BJ (cell line): ENCODE measurements at places on chromosomes 13 and 19. TPM values are rescaled to one million over a fixed set of nuclear protein-coding genes. Genes with fewer than 3 reads are reported as not detected.

DNA sequence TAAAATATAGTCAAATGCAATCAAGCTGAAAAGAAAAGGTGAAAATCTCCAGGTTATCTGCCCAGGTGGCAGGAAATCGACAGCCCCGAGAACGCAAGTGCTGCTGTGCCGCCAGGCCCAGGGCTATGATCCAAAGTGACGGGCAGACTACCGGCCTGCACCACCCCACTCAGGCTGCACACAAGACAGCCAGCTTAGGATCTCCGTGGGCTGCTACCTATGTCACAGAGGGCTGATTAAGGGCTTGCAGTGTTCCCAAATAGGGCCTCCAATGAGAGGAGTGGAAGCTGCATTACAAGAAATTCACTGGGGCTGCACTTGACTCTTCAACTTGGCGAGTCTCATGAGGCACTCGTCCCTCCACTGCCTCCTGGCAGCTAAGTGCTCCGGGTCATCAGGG, 121.8 kb downstream of the CRYL1 start:
- DNase-seq, result no peak

- no peak for DNase-seq
These were observed 2.9 kb downstream of the FUT5 start for GRCh38 chr19:5867201-5868136.

DNA sequence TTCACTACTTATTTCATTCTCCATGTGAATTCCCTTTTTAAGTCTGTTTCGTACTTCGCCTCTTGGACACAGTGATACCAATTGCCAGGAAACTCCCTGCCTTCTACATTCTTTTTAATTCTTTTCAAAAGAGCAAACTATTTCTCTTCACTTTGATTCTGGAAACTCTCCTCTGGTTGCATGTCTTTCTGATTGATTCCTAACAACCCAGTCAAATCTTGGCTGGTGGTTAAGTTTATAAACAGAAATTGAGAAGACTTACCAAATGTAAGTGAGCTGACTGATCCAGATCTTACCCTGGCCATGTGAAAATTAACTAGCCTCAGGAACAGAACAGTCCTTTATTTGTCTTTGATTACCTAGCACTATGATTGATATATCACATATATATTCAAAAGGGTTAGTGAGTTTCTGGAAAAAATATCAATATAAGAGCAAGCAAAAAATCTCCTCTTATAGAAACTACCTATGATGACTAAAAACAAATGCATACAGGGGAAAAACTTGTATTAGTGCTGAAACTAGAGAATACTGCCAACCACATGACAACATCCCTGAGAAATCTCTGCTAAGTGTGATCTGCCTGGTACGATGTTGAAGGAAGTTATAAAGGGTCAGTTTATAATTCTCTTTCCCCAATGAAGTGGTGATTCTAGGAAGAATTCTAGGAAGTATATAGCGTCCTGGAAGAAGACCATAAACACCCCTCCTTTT, 152.6 kb upstream of the HTR2A start:
- no peak for DNase-seq

DNA sequence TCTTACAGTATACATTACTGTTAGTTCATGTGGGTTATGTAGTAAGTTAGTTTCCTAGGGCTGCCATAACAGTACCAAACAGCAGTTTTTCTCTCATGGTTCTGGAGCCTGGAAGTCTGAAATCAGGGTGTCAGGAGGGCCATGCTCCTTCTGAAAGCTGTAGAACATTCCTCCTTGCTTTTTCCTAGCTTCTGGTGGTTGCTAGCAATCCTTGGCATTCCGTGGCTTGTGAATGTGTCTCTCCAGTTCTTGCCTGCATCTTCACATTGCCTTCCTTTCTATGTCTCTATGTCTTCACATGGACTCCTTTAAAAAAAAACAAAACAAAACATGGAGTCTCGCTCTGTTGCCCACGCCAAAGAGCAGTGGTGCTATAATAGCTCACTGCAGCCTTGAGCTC, 95.4 kb downstream of the WDFY2 start:
- no peak for DNase-seq

DNA sequence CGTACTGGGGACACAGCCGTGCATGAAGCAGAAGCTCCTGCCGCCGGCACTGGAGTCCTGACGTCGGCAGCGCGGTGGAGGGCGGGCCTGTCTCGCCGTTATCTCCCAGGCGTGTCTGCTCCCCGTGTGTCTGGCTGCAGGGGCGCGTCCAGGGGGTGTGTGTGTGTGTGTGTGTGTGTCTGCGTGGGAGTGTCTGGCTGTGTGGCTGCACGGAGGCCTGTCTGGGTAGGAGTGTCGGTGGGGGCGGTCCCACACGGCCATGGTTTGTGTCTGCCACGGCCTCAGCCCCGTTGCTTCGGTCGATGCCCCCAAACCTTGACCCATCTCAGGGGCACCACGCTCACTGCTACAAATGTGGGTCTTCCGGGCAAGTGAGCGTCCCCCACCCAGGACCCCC, 18.3 kb downstream of the ARID3A start:
- no peak for DNase-seq

GRCh38 chr19:50928831-50929230, 17.6 kb upstream of the KLK4 start:
- DNase-seq, result no peak

GRCh38 chr19:55535173-55535964, 1.6 kb downstream of the SBK2 start:
- DNase-seq, result no peak

DNA sequence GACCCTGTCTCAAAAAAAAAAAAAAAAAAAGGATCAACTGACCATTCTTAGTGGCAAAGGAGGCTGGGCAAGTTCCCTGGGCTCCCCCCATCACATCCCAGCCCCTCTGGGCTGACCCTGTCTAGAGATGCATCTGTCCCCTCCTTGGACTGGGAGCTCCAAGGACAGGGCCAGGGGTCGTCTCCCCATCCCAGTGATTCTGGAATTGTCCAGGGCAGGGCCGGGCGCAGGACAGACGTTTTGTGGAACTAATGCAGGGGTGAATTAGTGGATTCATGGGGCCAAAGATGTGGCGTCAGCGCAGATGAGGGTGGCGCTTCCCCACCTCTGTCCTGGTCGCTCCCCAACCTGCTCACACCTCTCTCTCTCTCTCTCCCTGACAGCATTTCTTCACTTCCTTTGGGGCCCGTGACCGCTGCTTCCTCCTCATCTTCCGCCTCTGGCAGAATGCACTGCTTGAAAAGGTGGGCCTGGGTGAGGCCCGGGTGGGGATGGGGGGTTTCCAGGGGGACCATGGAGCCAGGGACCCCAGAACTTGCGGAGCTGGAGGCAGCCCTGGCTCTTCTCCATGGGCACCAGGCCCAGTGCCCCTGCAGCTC, 11.1 kb downstream of the GRAMD1A start:
- DNase-seq, result no peak

DNA sequence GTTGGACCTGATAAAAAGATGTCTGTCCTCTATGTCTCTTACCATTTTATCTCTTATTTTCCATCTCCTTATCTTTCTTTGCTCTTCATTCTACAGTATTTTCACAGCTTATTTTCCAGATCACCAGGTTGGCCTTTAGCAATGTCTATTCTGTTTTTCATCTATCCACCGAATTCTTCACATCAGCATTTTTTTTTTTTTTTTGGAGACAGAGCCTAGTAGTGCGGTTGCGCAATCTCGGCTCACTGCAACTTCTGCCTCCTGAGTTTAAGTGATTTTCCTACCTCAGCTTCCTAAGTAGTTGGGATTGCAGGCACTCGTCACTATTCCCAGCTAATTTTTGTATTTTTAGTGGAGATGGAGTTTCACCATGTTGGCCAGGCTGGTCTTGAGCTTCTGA, 49.0 kb downstream of the DNAJC15 start:
- DNase-seq, result no peak

DNA sequence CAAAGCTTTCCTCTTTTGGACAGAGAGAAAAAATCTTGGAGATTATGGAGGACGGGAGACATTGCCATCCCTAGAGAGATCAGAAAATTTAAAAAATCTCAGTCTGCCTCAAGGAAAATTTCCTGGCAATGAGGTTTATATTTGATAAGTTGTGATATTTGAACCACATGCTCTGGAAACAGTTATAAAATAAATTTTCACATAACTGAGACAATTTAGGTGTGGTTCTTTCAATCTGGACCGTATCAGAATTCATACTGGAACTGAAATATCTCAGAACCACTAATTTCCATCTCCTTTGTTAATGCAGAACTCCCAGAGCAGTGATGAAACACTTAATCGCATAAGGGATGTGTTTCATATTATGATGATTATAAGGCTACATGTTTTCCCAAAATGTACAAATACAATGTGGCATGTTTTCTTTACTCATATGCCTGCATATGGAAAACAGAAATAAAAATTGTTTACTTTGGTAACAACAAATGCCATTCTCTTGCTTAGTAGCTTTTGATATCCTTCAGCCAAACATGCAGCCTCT, 13.7 kb downstream of the UBE2L5 start:
- no peak for DNase-seq

DNA sequence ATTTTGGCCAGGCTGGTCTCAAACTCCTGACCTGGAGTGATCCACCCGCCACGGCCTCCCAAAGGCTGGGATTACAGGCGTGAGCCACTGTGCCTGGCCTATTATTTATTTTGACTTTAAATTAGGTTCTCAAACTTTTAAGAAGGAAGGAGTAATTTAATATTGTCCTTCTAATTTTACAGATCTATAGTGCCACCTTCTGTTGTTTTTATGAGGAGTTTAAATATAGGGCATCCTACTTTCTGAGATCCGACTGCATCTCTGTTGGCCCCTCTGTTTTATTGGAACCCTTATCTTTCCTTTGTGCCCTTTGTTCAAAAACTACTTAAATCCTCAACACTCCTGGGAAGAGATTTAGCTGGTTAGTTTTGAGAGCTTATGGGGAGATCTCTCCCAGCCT, 25.4 kb upstream of the ZMYM5 start:
- no peak for DNase-seq

DNA sequence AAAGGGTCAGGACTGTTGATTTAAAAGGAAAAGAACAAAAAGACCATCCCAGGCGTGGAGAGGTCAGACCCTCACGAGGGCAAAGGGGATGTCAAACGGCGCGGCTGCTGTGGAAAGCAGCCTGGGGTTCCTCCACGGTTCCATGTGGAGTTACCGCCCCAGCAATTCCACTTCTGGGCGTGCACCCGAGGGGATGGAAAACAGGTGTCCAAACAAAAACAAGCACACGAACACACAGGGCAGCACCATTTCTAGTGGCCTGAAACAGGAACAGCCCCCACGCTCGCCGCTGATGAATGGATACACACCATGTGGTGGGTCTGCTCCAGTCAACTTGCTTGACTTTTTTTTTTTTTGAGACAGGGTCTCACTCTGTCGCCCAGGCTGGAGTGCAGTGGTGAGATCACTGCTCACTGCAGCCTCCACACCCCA, 11.2 kb downstream of the AP3D1 start:
- DNase-seq, result no peak

GRCh38 chr13:102003848-102004570, 397.8 kb downstream of the FGF14 start:
- DNase-seq, result no peak

DNA sequence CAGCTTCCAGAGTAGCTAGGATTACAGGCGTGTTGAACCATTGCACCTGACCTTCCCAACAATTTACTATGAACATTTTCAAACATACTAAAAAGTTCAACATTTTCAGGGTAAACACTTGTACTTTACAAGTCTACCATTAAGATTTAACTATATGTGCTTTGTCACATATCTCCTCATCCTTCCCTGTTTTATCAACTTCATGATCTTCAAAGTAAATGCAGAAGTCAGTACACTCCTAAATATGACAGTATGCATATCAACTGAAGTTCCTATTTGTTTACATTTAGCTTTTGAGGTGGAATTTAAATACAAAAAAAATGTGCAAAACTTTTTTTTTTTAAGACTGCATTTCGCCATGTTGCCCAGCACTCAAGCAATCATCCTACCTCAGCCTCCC, 18.5 kb downstream of the LNX2 start:
- no peak for DNase-seq

DNA sequence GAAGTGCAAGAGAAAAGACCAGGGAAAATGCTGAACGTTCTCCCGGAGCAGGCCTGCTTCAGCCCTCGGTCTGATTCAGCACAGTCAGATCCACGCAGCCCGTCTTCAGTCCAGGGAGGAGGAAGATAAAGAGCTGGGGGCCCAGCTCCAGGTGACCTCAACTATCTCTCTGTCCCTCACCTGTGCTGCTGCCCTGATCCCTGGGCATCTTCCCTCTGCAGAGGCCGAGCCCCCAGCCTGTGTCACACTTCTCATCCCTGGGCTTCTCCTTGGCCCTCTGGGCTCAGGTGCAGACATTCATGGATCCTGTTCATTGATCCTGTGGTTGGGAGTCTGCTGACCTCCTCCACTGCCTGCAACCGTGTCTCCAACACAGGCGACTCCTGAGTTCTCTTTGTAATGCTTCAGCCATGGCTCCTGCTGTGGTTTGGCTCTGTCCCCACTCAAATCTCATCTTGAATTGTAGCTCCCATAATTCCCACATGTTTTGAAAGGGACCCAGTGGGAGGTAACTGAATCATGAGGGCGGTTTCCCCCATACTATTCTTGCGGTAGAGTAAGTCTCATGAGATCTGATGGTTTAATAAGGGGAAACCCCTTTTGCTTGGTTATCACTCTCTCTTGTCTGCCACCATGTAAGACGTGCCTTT, 27.9 kb downstream of the COL4A2 start:
- DNase-seq, result no peak

DNA sequence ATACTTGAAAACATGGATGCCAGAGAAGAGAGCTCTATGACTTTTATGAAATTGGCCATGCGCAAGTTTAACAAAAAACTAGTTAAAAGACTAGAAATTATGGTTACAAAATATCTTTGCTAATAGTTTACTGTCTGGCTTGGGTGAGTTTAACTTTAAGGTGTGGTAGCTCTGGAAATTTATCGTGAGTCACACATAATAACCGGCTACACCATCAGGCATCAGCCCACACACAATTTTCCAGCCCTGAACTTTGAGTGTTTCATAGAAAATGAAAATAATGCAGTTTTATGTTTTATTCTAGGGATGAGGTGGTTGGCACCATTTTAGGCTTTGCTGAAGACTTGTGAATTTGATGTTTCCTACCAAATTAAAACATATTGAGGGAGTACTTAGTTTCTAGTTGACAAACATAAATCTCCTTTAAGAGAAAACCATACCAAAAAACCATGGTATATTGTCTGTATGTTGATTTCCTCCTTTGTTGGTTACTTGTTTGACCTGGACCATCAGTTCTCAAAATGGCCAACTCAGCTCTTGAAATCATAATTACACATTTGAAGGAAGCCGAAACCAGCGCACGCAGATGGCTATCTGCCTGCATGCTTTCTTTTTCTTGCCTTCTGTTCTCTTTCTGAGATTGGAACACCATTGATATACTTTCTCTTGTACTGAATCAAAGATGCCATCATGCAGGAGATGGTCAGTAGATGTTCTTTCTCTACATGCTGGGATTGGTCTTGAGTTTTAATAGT, 125.1 kb downstream of the AKAP11 start:
- DNase-seq, result no peak

GRCh38 chr13:105937451-105937850, 598.0 kb downstream of the EFNB2 start:
- DNase-seq, result peak; percentile 62

- no peak for DNase-seq
These were observed 128.4 kb upstream of the SPRY2 start for GRCh38 chr13:80469105-80469852.

GRCh38 chr19:2055931-2056836, 5.1 kb upstream of the MKNK2 start:
- DNase-seq, result no peak

CEACAM3 gene
- not detected in 2 replicates for polyA plus RNA-seq

SRRM5 gene
- 0.04 and 0.06 TPM in 2 replicates for polyA plus RNA-seq

ZGLP1 gene
- polyA plus RNA-seq, result 1.2 TPM in 2 replicates

LILRA1 gene
- not detected in 2 replicates for polyA plus RNA-seq
